ENCODE measurements at places on chromosomes 5 and 9.

GRCh38 chr9:90767523-90768100 is 34.0 kb upstream of the SYK start:
- peaks cover 20% of the 10 kb centered on the region for H3K4me1 ChIP-seq
- H3K27ac ChIP-seq = no peak overlapping the region
- H3K4me3 ChIP-seq = no peak overlapping the region
- H3K27me3 ChIP-seq = no peaks in the 10 kb centered on the region
- H3K36me3 ChIP-seq = no peaks in the 10 kb centered on the region

DNA sequence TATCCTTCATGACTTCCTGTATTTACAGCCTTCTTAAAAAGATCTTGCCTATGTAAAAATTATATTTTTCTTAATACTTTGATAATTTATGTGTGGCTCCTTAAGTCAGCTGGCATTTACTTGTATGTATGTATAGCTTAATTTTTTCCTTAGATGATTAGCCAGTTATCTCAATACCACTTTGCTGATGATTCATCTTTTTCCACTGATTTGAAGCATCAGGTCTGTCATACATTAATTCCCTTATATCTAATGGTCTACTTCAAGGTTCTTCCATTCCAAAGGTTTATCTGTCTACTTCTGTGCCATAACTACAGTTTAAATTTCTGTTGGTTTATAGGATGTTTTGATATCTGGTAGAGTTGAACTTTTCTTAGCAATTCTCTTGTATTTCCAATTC is 44.9 kb upstream of the MTMR12 start:
- H3K4me1 ChIP-seq = no peaks in the 10 kb centered on the region
- no peak for DNase-seq
- no peak overlapping the region for H3K27ac ChIP-seq
- H3K27me3 ChIP-seq = no peaks in the 10 kb centered on the region

DNA sequence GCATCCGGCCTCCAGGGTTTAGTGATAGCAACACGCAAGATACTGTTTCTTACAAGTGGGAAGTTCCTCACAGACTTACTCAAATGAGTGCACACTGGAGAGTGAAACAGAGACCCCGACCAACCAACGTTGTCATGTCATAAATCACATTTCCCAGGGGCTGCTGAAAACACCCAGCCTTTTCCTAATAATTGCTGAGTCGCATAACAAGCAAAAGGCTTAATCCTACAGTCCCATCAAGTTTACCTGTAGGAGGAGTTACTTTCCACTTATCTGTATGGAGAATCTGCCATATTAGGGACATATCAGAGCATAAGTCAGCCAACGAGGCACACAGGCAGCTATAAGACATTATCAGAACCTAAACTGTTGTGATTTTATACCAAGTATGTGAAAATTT is 156.4 kb upstream of the LHFPL2 start:
- no peak overlapping the region for H3K27ac ChIP-seq
- H3K4me1 ChIP-seq = no peaks in the 10 kb centered on the region
- no peaks in the 10 kb centered on the region for H3K27me3 ChIP-seq
- no peak overlapping the region for H3K4me3 ChIP-seq

GRCh38 chr5:73215891-73216610 is 43.1 kb downstream of the TMEM174 start:
- no peaks in the 10 kb centered on the region for H3K36me3 ChIP-seq
- peaks cover 14% of the 10 kb centered on the region for H3K27me3 ChIP-seq
- H3K4me1 ChIP-seq = peaks cover 7% of the 10 kb centered on the region
- DNase-seq = no peak
- no peak overlapping the region for H3K4me3 ChIP-seq
- H3K27ac ChIP-seq = no peak overlapping the region

- no peak overlapping the region for H3K27ac ChIP-seq
- H3K36me3 ChIP-seq = no peaks in the 10 kb centered on the region
- no peaks in the 10 kb centered on the region for H3K27me3 ChIP-seq
- H3K4me1 ChIP-seq = no peaks in the 10 kb centered on the region
Measured at GRCh38 chr5:6216471-6217075, 161.8 kb downstream of the MED10 start.

Measured in GM12878 (cell line).